GM12865 (cell line): ENCODE measurements at places on chromosomes 3 and 15.

- no peak for DNase-seq
Measured at GRCh38 chr15:101053261-101053660, 134.1 kb downstream of the LRRK1 start.

GRCh38 chr15:63605816-63606215 lies 8.6 kb downstream of the FBXL22 start:
- peak; percentile 65 for DNase-seq

GRCh38 chr15:101250873-101251829 lies 697 bp downstream of the CHSY1 start:
- peak; percentile 33 for DNase-seq

DNA sequence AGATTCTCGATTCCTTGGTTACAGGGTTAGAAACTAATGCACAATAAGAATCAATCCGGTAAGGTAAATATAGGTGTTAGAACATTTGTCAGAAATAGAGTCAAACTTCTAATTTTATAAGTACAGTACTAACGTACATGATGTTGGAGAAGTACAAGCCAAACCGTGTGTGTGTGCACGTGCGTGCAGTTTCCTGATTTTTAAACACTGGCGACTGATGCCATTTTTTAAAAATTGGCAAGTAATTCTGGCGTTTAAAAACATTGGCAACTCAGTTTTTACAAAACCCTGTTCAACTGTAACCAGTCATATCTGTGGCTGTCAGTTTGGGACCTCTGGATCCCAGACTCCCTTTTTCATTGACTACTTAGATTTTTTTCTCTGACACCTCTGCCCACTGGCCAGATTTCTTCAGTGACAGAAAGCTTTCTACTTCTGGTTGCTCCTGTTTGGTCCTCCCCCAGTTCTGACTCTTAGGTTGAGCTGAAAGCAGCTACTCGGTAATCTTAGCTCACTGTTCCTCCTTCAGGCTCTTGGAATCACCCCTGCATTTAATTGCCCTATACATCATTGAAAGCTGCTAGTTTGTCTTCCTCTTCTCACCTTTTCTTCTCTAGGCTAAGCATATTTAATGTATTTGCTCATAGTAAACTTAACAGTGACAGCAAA lies 843 bp downstream of the ATG7 start:
- no peak for DNase-seq

- no peak for DNase-seq
Measured at GRCh38 chr3:62229908-62230307, 143.4 kb downstream of the FEZF2 start.
